Amniotic epithelial cell (primary cell): ENCODE measurements at places on chromosomes 12 and 14.

- peak; percentile 89 for DNase-seq
Observed at GRCh38 chr12:47935184-47935583, 28.2 kb upstream of the TMEM106C start.

- DNase-seq = no peak
Observed at GRCh38 chr12:66709893-66710292, 31.0 kb upstream of the GRIP1 start.

DNA sequence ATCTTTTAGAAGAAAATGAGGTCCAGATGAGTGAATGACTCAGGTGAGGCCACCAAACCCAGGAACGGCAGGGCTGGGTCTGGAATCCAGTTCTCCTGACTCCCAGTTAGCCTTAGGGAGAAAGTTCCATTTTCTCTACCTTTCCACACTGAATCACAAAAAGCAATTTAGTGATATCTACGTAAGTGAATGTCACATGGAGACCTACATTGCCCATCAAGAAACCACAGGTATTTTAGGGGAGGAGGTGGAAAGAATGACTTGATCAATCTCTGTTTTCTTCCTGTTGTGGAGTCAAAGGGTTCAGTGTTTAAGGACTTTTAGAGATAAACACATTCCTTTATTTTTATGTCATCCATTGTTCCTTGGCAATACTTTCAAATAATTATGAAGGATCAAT is 106.9 kb upstream of the PTPRB start:
- DNase-seq = peak; percentile 6

DNA sequence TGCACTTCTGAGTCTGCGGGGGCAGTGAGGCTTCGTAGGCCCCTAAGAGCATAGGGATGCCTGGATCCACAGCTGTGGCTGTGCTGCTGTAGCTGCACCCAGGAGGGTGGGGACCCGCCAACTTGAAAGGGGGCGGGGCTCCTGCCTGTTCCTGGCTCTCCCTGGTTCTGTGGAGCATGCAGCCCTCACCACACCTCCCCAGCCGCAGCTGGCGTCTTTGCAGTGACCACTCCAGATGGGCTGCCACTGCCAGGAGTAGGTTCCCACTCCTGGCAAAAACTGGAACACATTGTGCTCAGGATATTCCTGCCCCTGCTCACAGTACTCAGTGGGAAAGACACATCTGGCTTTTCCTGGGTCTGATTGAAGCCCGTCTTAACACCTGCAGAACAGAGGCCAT is 35.8 kb downstream of the TIMELESS start:
- DNase-seq = no peak

GRCh38 chr12:5737778-5738177 is 207.3 kb downstream of the ANO2 start:
- DNase-seq = no peak

- DNase-seq = no peak
Observed at GRCh38 chr14:102192840-102193502, 53.3 kb downstream of the WDR20 start.

GRCh38 chr14:103204852-103205540 is 81.7 kb downstream of the TNFAIP2 start:
- peak; percentile 98 for DNase-seq
